ENCODE measurements at places on chromosomes 2 and 18.

GRCh38 chr2:171416009-171416926 is 17.5 kb downstream of the METTL8 start:
- no peak overlapping the region for H3K4me3 ChIP-seq
- H3K27ac ChIP-seq, result no peak overlapping the region
- H3K36me3 ChIP-seq, result no peaks in the 10 kb centered on the region
- no peaks in the 10 kb centered on the region for H3K4me1 ChIP-seq
- DNase-seq, result peak; percentile 84
- no peaks in the 10 kb centered on the region for H3K27me3 ChIP-seq

DNA sequence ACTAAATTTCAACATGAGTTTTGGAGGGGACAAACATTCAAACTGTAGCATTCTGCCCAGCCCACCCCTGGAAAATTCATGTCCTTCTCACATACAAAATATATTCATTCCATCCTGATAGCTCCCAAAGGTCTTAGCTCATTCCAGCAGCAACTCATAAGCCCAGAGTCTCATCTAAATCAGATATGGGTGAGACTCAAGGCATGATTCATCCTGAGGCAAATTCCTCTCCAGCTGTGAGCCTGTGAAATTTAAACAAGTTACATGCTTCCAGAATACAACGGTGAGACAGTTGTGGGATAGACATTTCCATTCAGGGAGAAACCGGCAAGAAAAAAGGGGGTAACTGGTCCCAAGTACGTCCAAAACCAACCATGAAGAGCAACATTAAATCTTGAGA is 43.5 kb upstream of the FAHD2A start:
- H3K36me3 ChIP-seq, result no peaks in the 10 kb centered on the region
- no peak overlapping the region for H3K27ac ChIP-seq
- no peaks in the 10 kb centered on the region for H3K27me3 ChIP-seq
- no peak for DNase-seq
- no peak overlapping the region for H3K4me3 ChIP-seq

DNA sequence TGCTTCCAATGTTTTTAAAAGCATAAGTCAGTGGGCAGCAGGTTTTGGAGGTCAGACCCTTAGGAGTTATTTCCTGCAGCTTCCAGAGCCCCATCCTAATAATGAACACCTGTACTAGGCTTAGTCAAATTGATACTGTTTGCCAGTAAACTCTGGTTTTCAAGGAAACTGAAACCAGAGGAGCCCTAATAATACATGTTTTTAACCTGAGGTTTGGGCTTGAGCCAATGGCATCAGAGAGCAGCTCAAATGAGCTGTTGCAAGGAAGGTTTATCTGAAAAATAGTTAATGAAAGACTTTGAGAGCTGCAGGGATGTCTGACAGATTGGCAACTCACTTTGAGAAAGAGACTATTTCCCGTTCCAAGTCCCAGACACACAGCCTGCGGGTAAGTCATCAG is 54.6 kb downstream of the DCC start:
- no peak overlapping the region for H3K4me3 ChIP-seq
- DNase-seq, result no peak
- no peaks in the 10 kb centered on the region for H3K27me3 ChIP-seq
- no peaks in the 10 kb centered on the region for H3K36me3 ChIP-seq

DNA sequence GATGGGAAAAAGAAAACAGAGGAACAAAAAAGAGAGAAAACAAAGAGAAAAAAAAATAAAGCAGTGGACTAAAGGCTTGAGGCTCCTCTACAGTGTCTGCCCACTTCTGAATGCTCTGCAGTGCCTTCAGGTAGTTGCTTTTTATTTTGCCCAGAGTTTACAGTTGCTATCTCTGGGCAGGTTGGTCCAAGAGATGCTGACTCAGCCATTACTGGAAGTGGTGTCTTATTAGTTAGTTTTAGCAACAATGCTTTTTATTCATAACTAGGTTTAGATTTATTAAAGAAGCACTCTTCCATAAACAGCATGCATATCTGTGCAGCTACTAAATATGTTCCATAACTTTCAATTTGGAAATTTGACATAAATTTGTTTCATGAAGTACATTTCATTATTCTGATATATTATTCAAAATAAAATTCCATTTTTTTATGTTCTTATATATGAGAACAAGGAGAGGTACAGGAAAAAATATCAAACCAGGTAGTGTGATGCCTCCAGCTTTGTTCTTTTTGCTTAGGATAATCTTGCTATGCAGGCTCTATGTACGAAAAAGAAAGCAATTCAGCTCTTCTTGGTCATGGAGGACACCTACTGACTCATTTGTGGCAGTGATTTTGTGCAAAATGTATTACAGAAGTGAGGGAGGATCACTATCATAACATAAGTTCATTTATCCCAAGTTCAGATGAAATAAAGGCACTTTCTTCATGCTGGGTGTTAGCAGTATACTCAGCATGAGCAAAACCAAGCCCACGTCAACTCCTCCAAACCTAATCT is 69.5 kb downstream of the RPIA start:
- H3K4me3 ChIP-seq, result no peak overlapping the region
- H3K36me3 ChIP-seq, result no peaks in the 10 kb centered on the region
- no peak overlapping the region for H3K27ac ChIP-seq

Measured in SJCRH30 (cell line).